A549 treated with RU486 at 1 μM for 4 hours (cell line): ENCODE measurements at places on chromosomes 4 and X. TPM values are rescaled to one million over a fixed set of nuclear protein-coding genes. Genes with fewer than 3 reads are reported as not detected.

EVC2 gene
- 2.1 to 2.6 TPM (median 2.3 TPM) in 5 replicates for total RNA-seq

LDB2 gene
- total RNA-seq: not detected in 5 replicates

UCHL1 gene
- total RNA-seq: 927 to 1,032 TPM (median 975 TPM) in 5 replicates

CCDC120 gene
- 2.8 to 4.2 TPM (median 3.6 TPM) in 5 replicates for total RNA-seq
